ENCODE measurements at places on chromosomes 13 and 19.

GRCh38 chr13:32962342-32962741, 53.9 kb upstream of the KL start:
- DNase-seq, result no peak

DNA sequence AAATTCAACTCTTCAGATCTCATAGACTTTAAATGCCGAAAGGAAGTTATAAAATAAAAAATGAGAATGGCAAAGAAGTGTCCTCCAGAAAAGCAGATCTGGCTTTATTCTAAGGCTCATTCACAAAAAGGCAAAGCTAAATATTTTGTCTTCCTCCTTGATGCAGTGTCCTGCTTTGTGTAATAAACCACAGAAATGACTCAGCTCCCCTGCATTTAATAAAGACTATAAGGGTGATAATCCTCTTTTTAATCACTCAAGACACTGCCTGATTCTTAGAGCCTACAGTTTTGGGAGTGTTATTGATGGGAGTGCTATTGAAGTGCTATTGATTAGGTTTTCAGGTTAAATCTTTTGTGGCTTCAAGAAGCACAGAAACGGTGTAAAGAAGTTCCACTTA, 482.0 kb downstream of the PCDH20 start:
- DNase-seq, result no peak

- no peak for DNase-seq
Measured at GRCh38 chr19:23526302-23526701, 131.0 kb upstream of the ZNF91 start.

DNA sequence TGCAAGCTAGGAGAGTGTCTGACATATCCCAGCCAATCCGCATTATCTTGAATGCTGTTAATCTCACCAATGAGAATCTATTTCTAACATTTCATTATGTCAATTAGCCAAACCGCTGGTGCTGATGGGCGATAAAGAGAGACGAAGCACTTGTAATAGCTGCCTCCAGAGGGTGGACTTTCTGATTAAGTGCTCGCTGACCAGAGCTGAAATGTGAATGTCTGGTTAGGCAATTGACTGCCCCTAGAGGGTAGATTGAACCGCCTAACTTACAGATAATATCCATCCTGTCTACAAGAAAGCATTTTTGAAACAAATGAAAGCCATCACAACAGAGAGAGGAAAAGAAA, 552 bp upstream of the GRWD1 start:
- DNase-seq, result peak; percentile 89

- no peak for DNase-seq
Measured at GRCh38 chr19:28424077-28424476, 788.9 kb downstream of the UQCRFS1 start.

GRCh38 chr13:61192826-61193225, 222.8 kb downstream of the PCDH20 start:
- no peak for DNase-seq

DNA sequence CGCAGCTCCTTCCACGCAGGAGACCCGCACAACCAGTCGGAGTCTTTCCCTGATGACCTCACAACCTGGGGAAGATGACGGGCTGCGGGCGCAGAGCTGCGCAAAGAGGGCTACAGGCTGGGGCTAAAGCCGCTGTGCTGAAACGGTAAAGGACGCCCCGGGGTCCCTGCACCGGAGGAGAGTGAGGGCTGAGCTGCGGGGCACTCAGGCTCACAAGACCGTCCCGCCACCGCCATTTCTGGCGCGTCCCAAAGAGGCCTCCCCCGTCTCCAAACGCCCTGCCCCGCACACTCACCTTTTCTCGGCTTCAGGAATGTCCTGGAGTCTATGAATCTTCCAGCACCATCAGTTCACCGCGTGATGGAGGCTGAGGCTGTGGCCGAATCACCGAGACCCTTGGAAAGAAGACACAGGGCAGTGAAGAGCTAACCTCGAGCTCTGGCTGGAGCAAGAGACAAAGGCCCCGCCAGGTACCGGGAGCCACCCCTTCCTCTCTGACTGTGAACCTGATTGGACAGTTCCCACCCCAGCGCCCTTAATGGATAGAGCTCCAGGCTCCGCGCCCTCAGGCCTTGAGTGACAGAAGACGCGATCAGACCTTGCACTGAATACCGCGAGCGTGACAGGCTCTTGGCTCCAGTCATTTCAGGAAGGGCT, 41.8 kb upstream of the ZNF429 start:
- no peak for DNase-seq

- DNase-seq, result no peak
Measured at GRCh38 chr13:66751691-66752090, 478.4 kb downstream of the PCDH9 start.

DNA sequence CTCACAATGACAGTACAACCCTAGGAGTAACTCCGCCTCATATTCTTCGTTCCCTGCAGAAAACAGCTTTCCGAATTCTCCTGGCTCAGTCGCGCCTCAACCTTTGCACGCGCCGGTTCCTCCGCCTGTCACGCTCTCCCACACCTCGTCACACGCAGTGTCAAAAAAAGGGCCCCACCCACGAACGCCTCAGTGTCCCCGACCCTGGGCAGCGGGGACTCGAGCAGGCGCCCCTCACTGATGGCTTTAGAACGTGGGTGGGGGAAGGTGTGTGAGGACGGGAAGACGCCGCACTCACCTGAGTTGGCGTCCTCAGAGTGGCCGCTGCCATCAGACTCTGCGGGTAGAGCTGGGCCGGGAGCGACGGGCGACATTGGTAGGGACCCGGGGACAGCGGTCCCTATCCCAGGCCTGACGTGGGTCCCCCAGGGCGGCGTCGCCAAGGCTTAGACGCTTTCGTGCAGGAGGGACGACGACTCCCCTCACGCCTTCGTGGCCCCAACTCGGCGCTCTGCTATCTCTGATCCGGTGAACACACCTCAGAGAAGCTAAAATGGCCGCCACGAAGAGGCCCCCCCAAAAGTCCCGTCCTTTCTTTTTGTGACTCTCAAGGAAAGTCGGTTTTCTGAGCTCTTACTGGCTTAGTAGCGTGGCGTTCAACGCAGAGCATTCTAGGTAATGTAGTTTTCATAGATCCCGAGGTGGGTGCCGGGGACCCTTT, at the start of gene ZNF154:
TSS of gene ZNF154 (minus strand) at position 564 of the 721 bp plus-strand sequence. CDS start at position 331, 233 bp downstream.
- peak; percentile 38 for DNase-seq

DNA sequence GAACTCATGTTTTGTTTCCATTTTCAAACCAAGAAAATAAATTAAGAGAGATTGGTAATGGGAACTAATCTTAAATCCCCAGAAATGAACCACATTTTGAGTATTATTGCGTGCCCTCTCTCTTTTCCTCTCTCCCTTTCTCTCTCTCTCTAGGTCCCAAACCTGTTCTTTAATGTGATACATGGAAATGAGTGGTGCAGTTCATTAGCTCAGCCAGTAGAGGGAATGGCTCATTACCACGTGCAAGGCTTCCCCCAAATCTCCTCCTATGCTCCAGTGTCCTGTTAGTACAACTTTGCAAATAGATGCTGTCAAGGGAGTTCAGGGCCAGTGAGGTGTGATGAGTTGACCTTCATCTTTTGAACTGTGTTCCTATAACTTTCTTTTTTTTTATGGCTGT, 178.4 kb downstream of the FGF9 start:
- DNase-seq, result no peak

GRCh38 chr13:73598020-73598712, 536.0 kb downstream of the KLF12 start:
- no peak for DNase-seq

- no peak for DNase-seq
Measured at GRCh38 chr13:110423689-110424302, 116.7 kb downstream of the COL4A2 start.

DNA sequence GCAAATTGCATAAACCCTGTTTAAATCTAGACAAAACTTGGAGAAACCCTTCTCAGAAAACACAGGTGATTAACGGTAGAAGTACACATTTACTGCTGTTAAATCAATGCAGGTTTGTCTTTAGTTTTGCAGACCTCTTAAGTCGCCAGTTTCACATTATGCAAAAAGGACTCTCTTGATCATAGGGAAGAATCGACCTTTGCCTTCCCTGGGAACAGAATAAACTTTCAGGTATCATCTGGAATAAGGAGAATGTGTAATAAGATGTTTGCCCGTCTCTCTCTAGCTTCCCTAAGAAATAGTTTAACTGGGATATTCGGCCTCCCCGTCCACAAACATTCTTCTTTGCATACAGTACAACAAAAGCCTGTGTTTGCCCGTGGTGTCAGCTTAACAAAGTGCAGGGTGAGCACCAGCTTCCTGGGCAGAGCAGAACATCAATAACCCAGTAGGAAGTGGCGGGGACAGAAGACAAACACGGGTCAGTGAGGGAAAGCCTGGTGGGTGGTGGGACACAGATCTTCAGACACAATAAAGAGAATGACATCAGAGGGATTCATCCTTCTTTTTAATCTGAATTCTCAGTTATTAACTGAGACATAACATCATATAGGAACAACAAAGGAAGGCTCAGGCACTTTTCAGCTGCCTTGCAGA, 1077.7 kb upstream of the SLC10A2 start:
- no peak for DNase-seq

- no peak for DNase-seq
Measured at GRCh38 chr19:28640506-28640905, 572.4 kb downstream of the UQCRFS1 start.
